ENCODE measurements at places on chromosomes 16 and 17.

GRCh38 chr16:87048730-87049115 is 268.5 kb downstream of the C16orf95 start:
- no peak for DNase-seq

DNA sequence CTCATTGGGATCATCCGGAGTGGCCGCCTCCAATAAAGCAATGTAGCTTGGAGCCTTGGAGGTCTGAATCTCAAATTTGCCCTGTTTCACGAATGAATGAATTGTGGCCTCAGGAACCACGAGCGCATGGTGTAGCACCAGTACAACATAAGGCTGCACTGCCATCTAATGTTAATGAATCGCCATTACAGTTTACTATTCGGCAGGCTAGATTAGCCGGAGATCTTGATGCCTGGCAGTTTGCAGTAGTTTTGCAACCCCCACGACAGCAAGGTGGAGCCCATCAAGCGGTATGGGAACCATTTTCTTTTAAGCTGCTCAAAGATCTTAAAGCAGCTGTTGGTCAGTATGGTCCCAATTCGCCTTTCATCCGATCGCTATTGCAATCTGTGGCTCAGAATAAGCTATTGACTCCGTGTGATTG is 18.8 kb downstream of the ALOX15B start:
- peak; percentile 89 for DNase-seq

GRCh38 chr17:74267987-74268499 is 6.0 kb upstream of the DNAI2 start:
- DNase-seq = no peak

- DNase-seq = peak; percentile 56
Observed at GRCh38 chr17:31754239-31754945, 104.7 kb downstream of the COPRS start.

All from GM03348 (cell line).